CD4-positive, alpha-beta T cell treated with Interleukin-1 beta for 1 hour (primary cell): ENCODE measurements at places on chromosomes 3 and 15.

GRCh38 chr3:123053107-123053506 lies 13.7 kb upstream of the PDIA5 start:
- no peak for DNase-seq

GRCh38 chr3:44238889-44239288 lies 2.8 kb upstream of the TOPAZ1 start:
- no peak for DNase-seq

GRCh38 chr15:59976480-59977271 lies 27.4 kb upstream of the FOXB1 start:
- DNase-seq = peak; percentile 61

GRCh38 chr3:23830869-23831484 lies 25.2 kb downstream of the UBE2E1 start:
- DNase-seq = no peak

GRCh38 chr3:6282918-6283317 lies 578.0 kb upstream of the GRM7 start:
- no peak for DNase-seq

GRCh38 chr3:164468055-164468454 lies 610.2 kb downstream of the SI start:
- no peak for DNase-seq

DNA sequence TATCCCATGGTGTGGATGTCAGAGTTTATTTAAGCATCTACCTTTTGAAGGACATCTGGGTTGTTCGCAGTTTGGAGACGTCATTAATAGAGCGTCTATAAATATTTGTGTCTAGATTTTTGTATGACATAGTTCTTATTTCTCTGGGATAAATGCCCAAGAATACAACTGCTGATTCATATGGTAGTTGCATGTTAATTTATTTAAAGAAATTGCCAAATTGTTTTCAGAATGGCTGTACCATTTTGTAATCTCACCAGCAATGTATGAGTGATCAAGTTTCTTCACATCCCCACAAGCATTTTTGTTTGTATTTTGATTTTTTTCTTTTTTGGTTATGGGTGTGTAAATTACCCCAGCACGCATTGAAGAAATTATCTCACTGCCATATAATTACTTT lies 656.9 kb downstream of the NTRK3 start:
- no peak for DNase-seq

DNA sequence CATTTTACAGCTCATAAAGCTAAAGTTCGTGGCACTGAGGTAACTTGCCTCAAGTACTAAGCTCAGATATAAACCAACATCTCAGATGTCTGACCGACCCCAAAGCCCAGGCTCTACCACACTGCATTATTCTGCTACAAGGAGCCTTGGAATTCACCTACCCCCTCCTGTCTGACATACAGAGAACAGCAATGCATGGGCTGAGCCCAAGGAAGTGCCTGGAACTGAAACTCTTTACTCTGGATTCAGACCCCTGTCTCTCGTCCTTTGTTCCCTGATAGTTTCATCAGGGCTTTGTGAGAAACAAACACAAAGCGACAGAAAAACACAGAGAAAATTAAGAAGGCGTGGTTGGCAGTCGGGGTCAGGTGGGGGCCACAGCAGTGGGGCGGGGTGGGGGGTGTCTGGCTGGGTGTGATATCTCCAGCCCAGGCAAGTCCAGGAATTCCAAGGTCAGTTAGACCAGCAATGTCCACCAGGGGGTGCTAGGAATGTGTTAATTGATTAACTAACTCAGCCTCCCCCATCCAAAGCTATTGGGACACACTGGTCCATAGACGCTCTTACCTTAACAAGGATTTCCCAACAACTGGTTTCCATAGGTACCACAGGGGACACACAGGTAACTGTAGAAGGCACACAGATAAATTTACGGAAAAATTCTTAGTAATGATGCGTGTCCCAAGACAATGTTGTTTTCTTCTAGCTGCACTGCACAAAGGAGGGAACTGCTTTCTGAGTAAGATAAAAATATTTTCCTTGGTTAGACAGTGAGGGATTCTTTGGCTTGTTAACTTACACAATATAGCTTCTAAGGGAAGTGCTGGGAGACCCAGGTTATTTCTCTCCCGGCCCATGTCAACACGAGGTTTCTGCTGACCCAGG lies 18.8 kb upstream of the SSUH2 start:
- peak; percentile 27 for DNase-seq
